ENCODE measurements at places on chromosomes 5 and 9.

- no peak for DNase-seq
Observed at GRCh38 chr5:84874196-84874595, 489.5 kb upstream of the EDIL3 start.

DNA sequence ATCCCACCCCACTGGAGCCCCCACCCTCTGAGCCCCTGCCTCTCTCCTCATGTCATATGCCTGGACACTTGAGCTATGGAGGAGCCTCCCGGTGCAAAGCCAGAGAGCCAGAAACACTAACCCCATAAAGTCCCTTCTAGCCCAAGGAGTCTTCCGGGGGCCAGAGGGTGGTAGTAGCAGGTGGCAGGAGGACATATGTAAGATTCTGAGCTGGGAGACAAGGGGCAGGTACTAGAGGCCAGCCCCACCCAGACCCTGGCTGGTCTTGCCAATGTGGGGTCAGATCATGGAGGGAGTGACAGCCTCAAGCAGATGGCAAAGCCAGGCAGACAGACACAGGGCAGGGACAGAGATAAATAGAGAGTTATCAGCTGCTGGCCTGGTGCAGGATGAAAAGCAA lies 63.4 kb downstream of the PSD2 start:
- no peak for DNase-seq

DNA sequence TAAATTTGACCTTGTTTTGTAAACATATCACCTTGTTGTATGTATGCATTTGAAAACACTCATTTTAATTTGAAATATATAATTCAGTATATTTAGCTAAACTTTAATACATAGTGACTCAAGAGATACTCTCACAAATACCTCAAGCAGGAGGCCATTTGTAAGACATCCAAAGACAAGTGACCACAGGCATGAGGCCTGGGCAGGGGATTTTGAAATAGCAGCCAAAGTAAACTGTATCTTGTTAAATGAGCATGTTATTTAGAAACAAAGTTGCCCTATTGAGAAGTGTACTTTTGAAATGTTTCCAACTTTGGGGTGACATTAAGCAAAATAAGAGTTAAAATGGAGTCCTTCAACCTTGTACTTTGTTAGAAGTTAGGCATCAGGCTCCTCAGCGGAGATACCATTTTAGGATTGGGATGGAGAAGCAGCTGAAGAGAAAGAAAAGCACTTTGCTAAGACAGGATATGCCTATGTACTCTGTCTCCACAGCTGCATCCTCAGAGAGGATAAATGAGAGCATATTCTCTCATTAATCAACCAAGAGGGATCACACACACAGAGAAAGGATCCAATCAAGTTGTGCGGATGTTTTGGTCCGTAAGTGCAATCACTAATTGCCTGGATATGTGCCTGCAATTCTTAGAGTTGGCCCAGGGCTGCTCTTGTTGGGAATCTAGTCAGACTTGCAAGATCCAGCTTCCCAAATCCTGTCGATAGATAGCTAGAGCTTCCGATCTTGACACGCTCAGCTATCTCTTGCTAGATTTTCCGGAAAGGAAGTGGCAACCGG lies 157.5 kb upstream of the HAPLN1 start:
- DNase-seq, result no peak

- no peak for DNase-seq
Observed at GRCh38 chr9:132923346-132923902, 21.0 kb downstream of the TSC1 start.

DNA sequence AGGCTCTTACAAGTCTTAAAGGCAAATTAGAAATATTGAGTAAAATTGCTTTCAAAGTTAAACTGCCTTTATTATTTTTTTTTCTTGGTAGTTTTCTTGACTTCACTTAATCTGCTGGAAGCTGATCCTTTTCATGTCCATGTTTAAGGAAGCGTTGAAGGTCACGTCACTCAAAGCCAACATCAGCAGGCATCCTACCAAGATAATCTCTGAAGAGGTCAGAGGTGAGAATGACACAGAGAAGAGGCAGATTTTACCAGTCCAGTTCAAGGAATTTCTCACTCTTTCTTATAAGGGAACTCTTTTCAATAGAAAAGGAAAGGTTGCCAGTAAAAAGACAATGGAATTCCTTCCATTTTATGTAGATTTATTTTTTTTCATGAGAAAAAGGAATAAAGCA lies 259.8 kb downstream of the ANXA1 start:
- no peak for DNase-seq

- DNase-seq, result no peak
Observed at GRCh38 chr5:36658038-36658756, 51.8 kb downstream of the SLC1A3 start.

DNA sequence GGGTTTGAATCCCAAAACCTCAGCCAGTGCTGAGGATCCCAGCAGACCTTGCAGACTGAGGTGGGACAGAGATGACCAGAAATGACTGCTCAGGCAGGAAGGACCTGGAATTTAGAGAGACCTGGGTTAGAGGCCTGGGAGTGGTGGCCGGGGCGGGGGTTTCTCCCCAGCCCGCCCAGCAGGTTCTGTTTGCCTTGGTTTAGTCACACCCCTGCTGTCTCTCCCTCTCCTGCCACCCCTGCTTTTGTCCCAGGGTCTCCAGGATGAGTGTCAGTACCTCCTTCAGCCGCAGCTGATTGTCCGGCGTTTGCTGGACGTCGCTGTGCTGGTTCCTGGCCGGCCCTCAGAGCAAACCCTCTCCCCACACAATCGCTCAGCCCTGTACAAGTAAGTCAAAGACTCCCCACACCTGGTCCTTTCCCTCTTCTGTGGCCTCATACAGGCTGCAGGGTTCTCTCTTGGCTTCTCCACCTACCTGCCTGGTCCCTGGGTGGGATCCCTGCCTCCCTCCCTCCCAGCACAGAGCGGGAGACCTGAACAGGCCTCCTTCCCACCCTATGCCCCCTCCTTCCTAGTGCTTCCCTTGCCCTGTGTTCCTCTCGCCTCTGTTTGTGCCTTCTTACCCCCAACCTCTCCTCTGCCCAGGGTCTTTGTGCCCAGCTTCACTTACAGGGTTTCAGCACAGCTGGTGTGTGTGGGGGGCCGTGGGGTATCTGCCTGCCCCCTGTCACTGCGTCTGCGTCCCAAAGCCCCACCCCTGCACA lies 12.0 kb downstream of the TMEM8B start:
- DNase-seq, result no peak

- DNase-seq, result no peak
Observed at GRCh38 chr9:108673386-108673785, 182.4 kb downstream of the ACTL7B start.

DNA sequence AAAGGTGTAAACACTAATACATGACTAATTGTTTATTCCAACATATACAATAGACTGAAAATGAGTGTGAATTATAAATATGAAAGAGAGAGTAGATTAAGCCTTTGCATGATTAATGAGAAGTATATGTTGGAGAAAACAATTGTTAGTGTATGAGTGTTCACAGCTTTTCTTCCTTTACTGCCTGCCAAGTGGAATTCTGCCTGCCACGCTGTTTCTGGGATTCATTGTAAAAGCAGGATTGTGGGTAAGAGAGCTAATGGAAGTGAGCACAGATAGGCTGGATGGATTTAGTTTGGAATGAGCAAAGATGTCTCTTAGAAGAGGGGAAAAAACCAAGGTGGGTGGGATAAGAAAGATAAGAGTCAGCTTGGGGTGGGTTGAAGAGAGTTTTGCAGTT lies 129.6 kb upstream of the NMUR2 start:
- no peak for DNase-seq

- no peak for DNase-seq
Observed at GRCh38 chr5:158320178-158320674, 461.3 kb upstream of the CLINT1 start.

- no peak for DNase-seq
Observed at GRCh38 chr9:120016231-120016630, 563.7 kb downstream of the CDK5RAP2 start.

DNA sequence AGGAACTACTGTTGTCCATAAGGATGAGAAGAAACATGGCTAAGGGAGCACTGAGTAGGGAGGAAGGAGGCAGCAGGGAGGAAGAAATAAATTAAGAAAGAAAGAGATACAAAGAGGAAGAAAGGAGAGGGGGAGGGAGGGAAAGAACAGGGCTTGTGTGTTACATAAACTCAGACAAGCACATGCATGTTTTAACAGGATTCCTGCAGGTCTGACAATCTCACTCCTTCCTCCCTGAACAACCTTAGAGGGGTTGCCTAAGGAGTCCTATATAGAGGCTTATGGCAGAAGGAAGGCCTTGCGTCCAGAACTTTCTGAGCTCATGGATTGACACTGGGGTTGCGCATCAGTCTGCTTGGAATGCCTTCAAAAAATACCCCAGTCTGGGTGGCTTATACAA lies 4.2 kb upstream of the KCNIP1 start:
- DNase-seq, result no peak

DNA sequence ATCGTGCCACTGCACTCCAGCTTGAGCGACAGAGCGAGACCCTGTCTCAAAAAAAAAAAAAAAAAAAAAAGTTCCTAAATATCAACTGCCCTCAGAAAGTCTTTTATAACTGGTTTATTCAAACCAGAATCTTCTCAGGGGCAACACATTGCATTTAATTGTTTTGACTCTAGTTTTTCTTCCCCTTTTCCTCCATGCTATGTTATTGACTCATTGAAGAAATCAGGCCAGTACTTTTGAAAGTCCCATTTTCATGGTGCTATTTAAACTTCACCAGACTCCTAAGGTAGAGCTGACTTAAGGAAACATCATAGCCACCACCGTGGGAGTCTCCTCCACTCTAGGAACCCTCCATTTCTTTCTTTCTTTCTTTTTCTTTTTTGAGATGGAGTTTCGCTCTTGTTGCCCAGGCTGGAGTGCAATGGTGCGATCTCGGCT lies 83.1 kb upstream of the IL6ST start:
- DNase-seq, result no peak

GRCh38 chr9:14203356-14204056 lies 110.4 kb downstream of the NFIB start:
- DNase-seq, result no peak

GRCh38 chr5:51518607-51519006 lies 135.4 kb downstream of the ISL1 start:
- DNase-seq, result no peak

DNA sequence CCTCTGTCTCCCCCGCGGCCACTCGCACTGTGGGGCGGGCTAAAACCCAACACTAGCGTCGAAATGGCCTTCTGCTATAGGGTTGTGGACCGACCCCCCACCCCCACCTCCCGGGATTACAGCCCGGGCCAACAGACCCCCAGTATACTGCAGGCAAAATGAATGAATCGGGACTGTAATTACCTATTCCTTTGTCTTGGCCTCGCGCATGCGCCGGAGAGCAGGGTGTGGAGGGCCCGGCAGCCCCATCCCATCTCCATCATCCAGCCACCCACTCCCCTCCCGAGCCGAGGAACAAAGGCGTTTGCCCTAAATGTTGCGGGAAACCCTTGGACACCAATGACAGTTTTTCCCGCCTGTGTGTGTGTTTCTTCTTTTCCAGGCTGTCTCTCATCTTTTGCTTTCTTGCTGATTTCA lies 1.6 kb downstream of the BASP1 start:
- DNase-seq, result no peak

DNA sequence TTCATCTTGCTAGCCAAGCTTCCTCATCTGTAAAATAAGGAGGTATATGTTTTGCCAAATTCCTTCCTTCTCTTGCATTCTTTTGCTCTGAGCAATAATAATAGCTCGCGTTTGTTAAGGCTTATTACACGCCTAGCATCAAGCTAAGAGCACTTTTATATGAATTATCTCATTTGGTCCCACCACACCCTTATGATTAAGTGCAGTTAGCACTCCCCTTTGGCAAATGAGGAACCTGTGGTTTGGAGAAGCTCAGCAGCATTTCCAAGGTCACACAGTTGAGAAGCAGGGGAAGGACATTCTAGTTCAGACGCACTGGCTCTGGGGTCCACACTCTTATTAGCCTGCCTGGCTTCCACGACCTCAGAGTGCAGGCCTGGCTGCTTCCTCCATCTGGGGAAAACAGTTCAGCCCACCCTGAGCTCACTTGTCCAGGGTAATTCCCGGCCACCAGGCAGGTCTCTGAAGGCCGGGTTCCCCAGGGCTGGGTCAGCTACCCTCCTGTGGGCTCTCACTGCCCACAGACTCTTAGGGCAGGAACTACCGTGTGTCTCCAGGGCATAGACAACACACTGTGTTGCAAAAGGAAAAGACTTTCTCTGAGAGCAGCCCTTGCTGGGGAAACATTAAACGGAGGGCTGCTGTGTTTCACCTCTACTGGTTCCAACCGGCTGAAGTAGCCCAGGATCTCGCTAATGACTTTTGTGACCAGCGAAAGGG lies 9.9 kb upstream of the FBP1 start:
- no peak for DNase-seq

DNA sequence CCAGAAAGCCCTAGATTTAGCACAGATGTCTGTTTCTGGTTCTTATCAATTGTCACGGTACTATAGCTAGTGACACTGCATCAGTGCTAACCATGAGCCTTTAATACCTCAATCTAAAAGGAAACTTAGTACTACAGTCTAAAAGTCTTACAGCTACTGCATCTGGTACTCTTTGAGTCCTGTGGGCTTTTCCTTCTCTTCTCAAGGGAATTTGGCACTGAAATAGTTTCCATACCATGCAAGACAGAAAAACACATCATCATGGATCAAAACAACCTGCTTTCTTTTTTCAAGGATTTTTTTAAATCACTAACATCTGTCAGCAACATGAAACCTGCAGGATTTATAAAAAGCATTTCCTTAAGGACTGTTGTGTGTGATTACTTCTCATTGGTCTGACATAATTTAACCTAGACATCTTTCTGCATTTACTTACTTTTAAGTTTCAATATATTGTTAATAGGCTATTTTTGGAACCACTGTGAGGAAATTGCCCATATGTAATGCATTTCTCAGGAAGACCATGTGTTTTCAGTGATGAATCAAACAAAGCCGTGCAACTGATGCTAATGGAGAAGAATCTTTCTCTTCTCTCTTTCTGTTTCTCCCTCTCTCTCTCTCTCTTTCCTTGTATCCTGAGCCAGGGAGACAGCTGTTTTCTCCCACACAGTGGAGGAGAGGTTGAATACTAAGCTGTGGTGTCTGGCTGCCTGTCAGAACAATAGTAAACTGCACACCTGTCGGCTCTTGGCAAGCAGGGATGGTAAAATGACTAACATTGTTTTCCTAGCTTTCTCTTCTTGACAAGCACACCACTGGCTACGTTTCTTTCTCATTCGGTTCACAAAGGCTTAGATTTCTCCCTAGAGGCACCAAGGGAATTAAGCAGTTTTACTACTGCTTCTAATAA lies 273.4 kb downstream of the CSNK1G3 start:
- DNase-seq, result no peak

- no peak for DNase-seq
Observed at GRCh38 chr5:80755626-80756025, 100.8 kb upstream of the DHFR start.

DNA sequence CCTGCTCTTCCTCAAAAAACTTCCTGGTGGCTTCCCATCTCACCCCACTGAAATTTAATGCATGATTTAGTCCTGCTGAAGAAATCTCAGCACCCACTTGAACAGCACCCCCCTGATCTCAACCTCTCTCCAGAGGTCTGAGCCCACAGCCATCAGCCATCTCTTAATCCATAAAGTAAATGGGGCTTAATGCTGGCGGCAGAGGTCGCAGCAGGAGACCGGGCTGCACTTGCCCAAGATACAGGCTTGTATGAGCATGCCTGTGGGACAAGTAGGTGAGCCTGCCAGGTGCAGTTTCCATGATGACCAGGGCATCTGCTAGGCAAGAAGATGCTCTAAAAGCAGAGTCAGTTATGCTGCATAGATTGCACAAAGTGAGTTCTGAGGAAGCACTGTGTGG lies 52.4 kb upstream of the CTXN3 start:
- no peak for DNase-seq

- DNase-seq, result no peak
Observed at GRCh38 chr9:36126016-36126730, 10.4 kb upstream of the GLIPR2 start.

Measured in vagina (tissue), 2 donors.